ENCODE measurements at places on chromosomes 4 and X.

GRCh38 chr4:113181289-113182007 lies 132.0 kb downstream of the ANK2 start:
- DNase-seq, result no peak
- no peaks in the 10 kb centered on the region for H3K4me1 ChIP-seq
- H3K27ac ChIP-seq, result no peak overlapping the region

GRCh38 chrX:32116047-32116446 lies 1044.2 kb upstream of the FTHL17 start:
- H3K36me3 ChIP-seq, result no peaks in the 10 kb centered on the region
- no peak for DNase-seq
- no peaks in the 10 kb centered on the region for H3K27me3 ChIP-seq
- no peaks in the 10 kb centered on the region for H3K4me1 ChIP-seq
- no peak overlapping the region for H3K4me3 ChIP-seq

GRCh38 chrX:71067712-71068043 lies 456 bp downstream of the SNX12 start:
- peak overlapping the region; percentile 97 for H3K4me3 ChIP-seq
- DNase-seq, result no peak
- H3K4me1 ChIP-seq, result peaks cover 16% of the 10 kb centered on the region
- H3K36me3 ChIP-seq, result peaks cover 6% of the 10 kb centered on the region

- no peak overlapping the region for H3K27ac ChIP-seq
- no peaks in the 10 kb centered on the region for H3K4me1 ChIP-seq
- DNase-seq, result no peak
- H3K27me3 ChIP-seq, result no peaks in the 10 kb centered on the region
- H3K36me3 ChIP-seq, result no peaks in the 10 kb centered on the region
These were observed 7.0 kb downstream of the LRCH2 start for GRCh38 chrX:115226929-115227328.

DNA sequence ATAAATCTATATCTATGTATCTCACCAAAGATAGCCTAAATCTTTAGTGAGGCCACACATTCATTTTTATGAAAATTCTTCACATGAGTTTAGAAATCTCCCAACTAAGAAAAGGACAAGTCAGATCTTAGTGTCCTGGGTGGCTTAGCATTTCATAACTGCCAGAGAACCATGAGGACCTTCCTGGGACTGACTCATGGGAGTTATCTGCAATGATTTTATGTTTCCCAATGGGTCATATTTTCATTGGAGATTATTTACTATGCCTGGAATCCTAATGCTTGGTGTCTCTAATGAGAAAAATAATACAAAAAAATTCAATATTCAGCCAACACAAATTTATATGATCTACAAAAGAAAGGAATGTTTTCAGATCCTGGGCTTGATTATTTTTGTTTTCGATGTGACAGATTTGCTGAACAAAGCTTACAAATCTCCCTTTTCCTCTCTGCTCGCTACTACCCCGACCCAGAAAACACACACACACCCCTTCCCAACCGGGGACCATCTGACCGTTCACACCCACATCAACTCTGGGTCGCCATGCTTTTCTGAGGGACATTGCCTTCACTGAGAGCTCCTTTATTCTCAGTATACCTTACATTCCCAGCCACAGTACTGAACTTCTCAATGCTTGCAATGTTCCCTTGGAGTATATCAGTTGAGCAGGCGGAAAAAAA lies 40.1 kb downstream of the SORBS2 start:
- DNase-seq, result no peak
- no peak overlapping the region for H3K4me3 ChIP-seq
- H3K27me3 ChIP-seq, result peaks cover 7% of the 10 kb centered on the region
- H3K4me1 ChIP-seq, result peaks cover 2% of the 10 kb centered on the region

DNA sequence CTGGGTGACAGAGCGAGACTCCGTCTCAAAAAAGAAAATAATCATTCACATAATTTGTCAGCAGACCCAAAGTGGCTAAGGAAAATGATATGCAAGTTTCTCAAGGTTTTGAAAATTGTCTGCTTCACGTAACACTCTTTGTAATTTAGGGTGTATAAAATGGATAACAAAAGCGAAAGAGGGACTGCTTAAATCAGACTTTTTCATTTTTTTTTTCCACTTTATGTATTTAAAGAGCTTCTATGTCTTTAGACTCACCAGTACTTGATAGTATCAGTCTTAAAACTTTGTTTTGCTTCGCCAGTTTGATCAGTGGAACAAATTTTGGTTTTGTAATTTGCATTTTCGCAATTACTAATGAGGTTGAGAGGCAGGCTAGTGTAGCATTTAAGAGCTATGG lies 34.6 kb downstream of the USP9X start:
- H3K4me3 ChIP-seq, result peak overlapping the region; percentile 77
- no peaks in the 10 kb centered on the region for H3K27me3 ChIP-seq
- peaks cover 33% of the 10 kb centered on the region for H3K4me1 ChIP-seq
- no peaks in the 10 kb centered on the region for H3K36me3 ChIP-seq
- H3K27ac ChIP-seq, result no peak overlapping the region

DNA sequence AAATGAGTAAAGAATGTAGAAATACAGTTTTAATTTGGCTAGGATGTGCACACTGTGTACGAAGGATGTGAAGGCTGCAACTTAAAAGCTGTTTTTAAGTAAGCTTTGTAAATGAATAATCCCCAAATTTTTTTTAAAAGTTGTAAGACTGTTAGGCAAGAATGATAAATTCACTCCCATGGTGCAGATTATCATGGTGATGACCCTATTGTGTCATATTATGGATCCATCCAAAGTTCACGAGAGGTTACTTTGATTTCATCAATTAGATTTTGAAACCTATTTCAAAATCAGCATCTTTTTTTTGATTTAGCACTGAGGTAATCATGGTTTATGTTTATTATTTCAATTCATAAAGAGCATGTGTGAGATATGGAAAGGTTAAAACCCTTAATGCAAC lies 62.9 kb upstream of the ETNPPL start:
- no peak for DNase-seq
- no peak overlapping the region for H3K27ac ChIP-seq
- no peak overlapping the region for H3K4me3 ChIP-seq
- no peaks in the 10 kb centered on the region for H3K36me3 ChIP-seq

- DNase-seq, result no peak
- H3K36me3 ChIP-seq, result no peaks in the 10 kb centered on the region
These were observed 10.2 kb upstream of the N4BP2 start for GRCh38 chr4:40046311-40046980.

DNA sequence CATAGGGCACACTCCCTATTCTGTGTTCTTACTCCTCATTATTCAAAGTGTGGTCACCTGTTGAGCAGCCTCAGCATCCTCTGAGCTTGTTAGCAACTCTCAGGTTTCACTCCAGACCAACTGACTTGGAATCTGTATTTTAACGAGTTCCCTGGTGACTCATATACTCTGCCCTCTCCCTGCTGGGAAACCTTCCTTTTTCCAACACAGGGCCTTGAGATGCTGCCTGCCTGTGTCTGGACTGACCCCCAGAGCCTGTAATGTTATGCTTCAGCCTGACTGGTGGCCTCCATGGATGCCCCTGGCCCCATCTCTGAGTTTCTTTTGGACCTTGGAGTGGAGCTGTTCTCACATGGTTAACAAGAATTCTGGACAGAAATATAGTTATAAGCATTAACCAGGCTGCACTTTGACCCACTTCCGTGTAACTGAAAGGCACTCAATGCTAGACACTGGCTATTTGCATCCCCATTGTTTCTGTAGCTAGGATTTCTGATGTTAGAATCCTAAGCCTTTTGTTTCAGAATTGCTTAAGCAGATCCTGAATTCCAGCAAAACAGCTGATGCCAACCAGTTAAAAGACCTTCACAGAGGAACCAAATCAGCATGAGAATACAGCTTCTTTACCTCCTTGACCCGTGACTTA lies 262.6 kb downstream of the STIM2 start:
- H3K4me1 ChIP-seq, result no peaks in the 10 kb centered on the region
- H3K36me3 ChIP-seq, result no peaks in the 10 kb centered on the region
- H3K4me3 ChIP-seq, result no peak overlapping the region
- H3K27ac ChIP-seq, result no peak overlapping the region
- peaks cover 12% of the 10 kb centered on the region for H3K27me3 ChIP-seq

DNA sequence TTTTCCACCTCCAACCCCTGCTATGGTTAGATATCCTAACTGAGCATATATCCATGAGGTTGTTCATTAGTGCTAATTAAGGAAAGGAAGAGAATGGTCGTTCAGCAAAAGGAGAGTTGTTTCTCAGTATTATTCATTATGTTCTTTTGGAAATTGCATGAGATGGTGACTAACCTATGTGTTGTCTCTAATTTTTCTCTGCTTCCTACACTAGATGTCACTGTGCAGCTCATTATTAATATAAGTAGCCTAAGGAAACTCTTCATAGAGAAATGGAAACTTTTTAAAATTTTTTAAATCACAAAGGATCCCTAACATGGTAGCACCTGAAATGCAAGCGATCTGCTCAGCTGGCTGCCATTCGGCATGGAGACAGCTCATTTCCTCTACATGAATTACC lies 67.7 kb upstream of the FAM9A start:
- peaks cover 2% of the 10 kb centered on the region for H3K27me3 ChIP-seq
- no peaks in the 10 kb centered on the region for H3K4me1 ChIP-seq
- H3K36me3 ChIP-seq, result no peaks in the 10 kb centered on the region

GRCh38 chrX:21014326-21014725 lies 359.9 kb upstream of the CNKSR2 start:
- no peak for DNase-seq
- no peak overlapping the region for H3K27ac ChIP-seq
- peaks cover 1% of the 10 kb centered on the region for H3K27me3 ChIP-seq
- no peak overlapping the region for H3K4me3 ChIP-seq

DNA sequence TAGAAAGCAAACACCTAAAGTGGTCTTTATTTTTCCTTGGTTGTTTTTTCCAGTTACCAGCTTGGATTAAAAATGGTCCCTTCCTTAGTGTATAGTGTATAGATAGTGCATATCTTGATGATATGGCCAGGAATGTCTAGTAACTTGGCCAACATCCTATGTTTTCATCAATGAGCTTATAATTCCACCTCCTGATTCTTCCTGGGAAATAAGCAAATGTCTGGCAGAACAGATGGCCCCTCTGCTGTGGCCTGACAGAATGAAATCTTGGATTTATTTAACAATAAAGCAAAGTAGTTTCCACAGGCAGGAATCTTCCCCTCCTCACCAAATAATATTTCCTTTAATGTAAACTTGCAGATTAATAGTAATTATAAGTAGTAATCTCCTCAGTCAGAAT lies 6.1 kb downstream of the SCARB2 start:
- peaks cover 2% of the 10 kb centered on the region for H3K36me3 ChIP-seq
- DNase-seq, result no peak
- H3K4me3 ChIP-seq, result no peak overlapping the region
- H3K27me3 ChIP-seq, result no peaks in the 10 kb centered on the region
- H3K4me1 ChIP-seq, result peaks cover 33% of the 10 kb centered on the region
- H3K27ac ChIP-seq, result no peak overlapping the region

GRCh38 chrX:9708923-9709553 lies 56.6 kb downstream of the GPR143 start:
- no peaks in the 10 kb centered on the region for H3K27me3 ChIP-seq
- H3K36me3 ChIP-seq, result peaks cover 22% of the 10 kb centered on the region
- H3K4me1 ChIP-seq, result peaks cover 8% of the 10 kb centered on the region
- no peak overlapping the region for H3K4me3 ChIP-seq

DNA sequence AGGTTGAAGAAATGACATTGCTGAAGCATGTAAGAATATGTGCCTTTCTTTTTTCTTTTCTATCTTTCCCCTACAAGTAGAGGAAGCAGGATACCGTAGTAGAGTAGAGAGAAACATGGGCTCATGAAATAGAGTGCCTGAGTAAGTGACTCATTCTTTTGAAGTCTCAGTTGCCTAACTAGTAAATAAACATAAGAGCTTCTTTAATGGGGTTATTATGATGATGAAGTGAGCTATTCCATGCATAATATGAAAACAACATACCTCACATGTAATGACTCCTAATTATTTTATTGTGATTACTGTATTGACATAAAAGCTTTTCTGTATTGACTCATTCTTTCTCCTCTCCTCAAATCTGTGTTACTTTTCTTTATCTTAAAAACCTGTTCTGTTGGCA lies 1538.2 kb downstream of the TECRL start:
- no peak overlapping the region for H3K4me3 ChIP-seq
- H3K36me3 ChIP-seq, result no peaks in the 10 kb centered on the region
- no peaks in the 10 kb centered on the region for H3K4me1 ChIP-seq
- no peaks in the 10 kb centered on the region for H3K27me3 ChIP-seq

GRCh38 chrX:148624951-148625474 lies 124.6 kb downstream of the AFF2 start:
- H3K27ac ChIP-seq, result no peak overlapping the region
- DNase-seq, result no peak
- no peak overlapping the region for H3K4me3 ChIP-seq
- H3K27me3 ChIP-seq, result no peaks in the 10 kb centered on the region
- H3K4me1 ChIP-seq, result no peaks in the 10 kb centered on the region
- H3K36me3 ChIP-seq, result no peaks in the 10 kb centered on the region

Measured in memory B cell (primary cell).